ENCODE measurements at places on chromosomes 4 and X.

DNA sequence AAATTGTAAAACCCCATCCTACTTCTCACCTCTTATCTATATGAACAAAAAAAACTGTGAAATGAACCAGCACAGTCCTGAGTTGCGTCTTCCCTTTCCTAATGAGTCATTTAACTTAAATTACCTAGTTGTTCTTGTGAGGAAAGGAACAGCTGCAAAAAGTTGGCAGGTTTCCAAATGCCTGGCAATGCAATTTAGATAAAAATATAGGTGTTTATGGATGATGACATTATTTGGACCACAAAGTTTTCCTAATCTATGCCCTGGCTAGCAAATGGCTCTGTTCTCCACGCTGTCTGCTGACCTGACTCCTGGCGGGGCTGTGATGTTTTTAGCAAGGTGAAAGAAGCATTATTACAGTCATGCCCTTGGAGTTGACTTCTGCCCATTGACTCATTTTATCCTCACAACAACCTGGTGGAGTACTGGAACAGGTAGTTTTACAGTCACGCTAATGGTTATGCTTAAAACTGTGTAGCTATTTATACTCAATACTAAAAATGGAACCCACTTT lies 29.8 kb upstream of the RELL1 start:
- no peak for DNase-seq

DNA sequence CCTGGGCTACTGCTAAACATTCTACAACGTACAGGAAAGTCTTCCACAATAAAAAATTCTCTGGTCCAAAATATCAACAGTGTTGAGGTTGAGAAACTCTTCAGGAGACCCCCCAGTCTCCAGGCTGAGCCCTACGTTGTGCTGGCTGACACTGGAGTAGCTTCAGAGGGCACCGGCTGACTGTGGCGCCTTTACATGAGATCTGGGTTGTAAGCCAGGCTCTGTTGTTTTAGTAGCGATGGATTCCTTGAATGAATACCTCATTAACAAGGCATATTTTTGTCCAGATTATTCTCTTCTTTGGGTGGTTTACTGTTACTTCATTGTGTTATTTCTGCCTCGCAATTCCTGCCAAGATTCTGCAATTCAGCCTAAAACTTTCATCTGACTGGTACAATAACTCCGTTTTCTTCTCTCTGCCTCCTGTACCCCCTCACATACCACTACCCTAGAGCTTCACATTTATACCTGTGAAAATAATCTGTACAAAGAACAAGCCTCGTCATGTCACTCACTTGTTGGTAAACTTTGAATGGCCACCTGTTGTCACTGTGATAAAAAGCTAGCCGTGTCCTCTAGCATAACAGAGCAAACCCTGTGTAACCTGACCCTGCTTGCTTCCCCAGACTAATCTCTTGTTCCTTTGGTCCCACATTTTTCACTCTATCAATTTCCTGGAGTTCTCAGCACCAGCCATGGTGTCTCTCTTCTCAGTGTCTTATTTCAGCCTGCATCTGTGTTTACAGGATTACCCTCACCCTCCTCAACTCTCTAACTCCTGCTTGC lies 1476.1 kb upstream of the TENM3 start:
- DNase-seq, result no peak

DNA sequence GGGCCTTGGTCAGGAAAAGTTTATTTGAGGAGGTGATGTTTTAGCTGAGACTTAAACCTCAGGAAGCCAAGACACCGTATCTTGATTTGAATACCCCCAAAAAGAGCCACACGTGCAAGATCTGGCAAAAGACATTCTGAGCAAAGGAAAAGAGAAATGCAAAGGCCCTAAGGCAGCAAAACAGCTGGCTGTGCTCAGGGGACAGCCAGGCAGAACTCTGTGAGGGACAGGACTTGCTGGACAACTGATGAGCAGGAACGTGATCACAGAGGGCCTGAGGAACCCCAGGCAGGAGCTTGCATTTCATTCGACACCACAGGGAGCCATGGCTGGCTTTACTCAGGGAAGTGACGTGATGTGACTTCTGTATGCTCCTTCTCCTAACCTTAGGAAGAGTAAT lies 56.0 kb downstream of the OCRL start:
- DNase-seq, result no peak

GRCh38 chrX:17591741-17592110 lies 145.6 kb upstream of the SCML1 start:
- DNase-seq, result no peak

- no peak for DNase-seq
Measured at GRCh38 chr4:182339221-182339641, 96.0 kb downstream of the TENM3 start.

DNA sequence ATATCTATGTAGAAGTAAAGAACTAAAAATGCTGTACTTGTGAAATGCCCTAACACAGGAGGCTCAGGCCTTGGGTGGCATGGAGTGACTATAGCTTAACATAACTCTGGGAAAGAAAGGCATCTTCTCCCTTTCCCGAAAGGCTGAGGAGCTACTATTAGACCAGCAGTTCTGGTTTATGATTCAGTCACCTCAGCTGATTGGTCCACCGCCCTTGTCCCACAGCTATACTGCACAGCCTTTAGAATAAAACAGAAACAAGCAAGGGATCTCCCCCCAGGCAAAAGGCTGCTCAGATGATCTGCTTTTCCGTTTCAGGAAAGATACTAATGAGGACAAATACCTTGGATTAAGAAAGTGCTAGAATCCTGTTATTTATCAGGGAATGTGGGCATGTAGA lies 171.3 kb downstream of the SNCA start:
- no peak for DNase-seq

- no peak for DNase-seq
Measured at GRCh38 chr4:2591189-2591588, 54.7 kb downstream of the FAM193A start.

- DNase-seq, result no peak
Measured at GRCh38 chrX:130636277-130636676, 234.5 kb downstream of the RBMX2 start.

GRCh38 chrX:68867458-68868112 lies 38.8 kb downstream of the EFNB1 start:
- DNase-seq, result no peak

GRCh38 chrX:97117572-97117971 lies 233.9 kb downstream of the RPA4 start:
- no peak for DNase-seq

DNA sequence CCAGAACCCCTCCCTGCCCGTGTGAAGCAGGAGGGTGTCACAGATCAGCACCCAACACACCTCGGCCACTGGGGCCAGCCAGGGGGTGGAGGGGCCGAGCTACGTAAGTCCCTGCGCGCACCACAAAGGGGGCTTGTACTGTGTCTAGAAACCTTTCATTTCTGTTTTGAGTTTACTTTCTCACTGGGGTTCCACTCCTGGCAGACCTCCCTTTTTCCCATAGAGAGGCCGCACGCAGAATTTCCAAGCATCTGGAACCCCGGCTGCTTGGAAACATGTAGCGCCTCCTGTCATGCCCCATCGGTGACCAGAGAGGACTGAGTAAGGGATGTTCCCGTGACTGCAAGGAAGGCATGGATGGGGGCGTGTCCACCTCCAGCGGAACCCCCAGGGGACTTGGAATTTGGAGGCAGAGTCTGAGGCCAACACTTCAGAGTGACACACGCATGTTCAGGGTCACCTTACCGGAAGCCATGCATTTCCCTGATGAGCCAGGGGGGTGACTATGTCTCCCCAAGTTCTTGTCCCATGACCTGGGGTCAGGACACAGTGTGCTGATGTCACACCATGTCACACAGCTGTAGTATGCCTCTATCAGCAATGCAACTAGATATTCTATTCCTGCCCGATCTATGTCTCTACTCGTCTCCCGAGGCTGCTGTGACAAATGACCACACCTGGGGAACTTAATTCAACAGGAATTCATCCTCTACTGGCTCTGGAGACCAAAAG lies 105.3 kb downstream of the DHRSX start:
- DNase-seq, result no peak

GRCh38 chr4:73735231-73735630 lies 5.1 kb upstream of the CXCL8 start:
- DNase-seq, result no peak

DNA sequence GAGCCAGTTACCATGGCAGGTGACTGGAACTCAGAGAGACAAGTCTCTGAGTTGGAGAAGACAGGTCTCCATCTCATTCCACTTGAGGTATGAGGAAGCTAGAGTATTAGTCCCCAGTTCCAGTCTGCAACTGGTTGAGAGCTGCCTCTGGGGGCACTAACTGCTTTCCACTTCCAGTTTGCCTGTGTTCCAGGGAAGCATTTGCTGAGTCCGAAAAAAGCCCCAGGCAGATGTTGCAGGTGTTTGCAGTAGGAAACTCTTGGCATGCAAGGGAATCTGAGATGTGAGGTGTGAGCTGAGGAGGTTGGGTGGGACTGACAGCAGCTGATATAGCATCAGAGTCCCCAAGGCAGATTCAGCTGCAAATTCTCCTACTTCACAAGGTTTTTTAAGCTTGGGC lies 272.2 kb upstream of the CASK start:
- DNase-seq, result no peak

- DNase-seq, result no peak
Measured at GRCh38 chr4:70496231-70496630, 22.1 kb upstream of the AMTN start.

DNA sequence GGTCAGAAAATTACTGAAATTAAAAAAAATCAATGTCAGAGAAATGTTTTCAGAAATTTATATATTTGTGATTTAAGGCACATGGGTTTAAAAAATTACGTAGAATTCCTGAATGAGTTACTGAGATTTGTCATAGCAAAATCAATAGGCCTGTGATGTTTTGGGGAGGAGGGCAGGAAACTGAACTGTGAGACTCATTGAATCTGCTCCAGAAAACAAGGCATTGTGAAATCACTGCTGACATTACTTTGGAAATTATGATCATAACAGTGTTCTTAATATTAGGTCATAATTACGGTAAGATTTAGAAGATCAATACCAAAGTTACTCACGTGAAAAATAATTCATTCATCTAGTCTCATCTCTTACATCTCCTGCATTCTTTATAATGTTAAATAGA lies 5.3 kb downstream of the FGF5 start:
- no peak for DNase-seq

DNA sequence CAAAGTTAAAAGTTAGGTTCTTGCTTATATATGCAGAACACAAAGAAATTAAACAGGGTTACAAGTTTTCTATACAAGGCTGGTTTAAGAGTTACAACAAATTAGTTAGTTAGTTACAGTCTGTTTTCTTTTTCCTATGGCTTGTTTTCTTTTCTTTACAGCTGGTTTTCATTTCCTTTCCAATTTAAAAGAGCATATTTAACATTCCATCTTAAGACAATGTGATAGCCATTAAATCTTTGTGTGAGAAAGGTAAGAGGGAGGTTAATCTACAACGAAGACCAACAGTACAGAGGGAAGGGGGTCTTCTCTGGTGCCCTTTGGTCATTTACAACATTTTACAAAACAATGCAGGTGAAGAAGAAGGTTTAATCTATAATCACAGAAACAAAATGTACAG lies 290.6 kb downstream of the ZNF674 start:
- no peak for DNase-seq

- DNase-seq, result no peak
Measured at GRCh38 chr4:112075906-112076305, 69.3 kb upstream of the FAM241A start.

- no peak for DNase-seq
Measured at GRCh38 chr4:38724475-38724808, 58.3 kb downstream of the TLR10 start.

- no peak for DNase-seq
Measured at GRCh38 chr4:27791640-27792039, 931.0 kb downstream of the STIM2 start.

DNA sequence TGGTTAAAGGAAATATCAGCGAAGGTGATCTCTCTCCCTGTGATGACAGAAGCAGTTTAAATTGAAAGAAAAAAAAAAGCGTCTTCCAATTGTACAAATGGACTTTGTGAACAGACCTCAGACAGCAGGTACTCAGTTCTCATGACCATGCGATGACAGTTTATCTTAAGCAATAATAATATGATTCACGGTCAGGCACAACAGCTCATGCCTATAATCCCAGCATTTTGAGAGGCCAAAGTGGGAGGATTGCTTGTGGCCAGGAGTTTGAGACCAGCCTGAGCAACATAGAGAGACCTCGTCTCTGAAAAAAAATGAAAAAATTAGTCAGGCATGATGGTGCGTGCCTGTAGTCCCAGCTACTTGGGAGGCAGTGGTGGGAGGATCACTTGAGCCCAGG lies 51.0 kb downstream of the RELL1 start:
- no peak for DNase-seq

DNA sequence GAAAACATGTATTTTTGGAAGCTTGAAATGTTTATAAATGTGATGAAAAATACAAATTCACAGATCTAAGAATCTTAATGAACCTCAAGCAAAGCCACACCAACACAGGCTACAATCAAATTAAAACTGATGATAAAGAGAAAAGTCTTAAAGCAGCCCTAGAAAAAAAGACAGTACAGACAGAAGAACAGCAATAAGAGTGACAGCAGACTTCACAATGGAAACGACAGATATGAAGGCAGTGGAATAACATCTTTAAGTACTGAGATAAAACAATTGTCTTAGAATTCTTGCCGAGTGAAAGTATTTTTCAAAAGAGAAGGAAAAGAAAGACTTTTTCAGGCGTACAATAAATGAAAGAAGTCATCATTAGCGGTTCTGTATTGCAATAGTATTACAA lies 423.6 kb upstream of the LCORL start:
- no peak for DNase-seq

- no peak for DNase-seq
Measured at GRCh38 chr4:911221-911751, 20.8 kb downstream of the GAK start.

GRCh38 chrX:57771689-57772088 lies 91.6 kb upstream of the NLRP2B start:
- no peak for DNase-seq

GRCh38 chr4:180950377-180950776 lies 1292.8 kb upstream of the TENM3 start:
- DNase-seq, result no peak

GRCh38 chrX:8274170-8274569 lies 103.1 kb upstream of the VCX2 start:
- no peak for DNase-seq

DNA sequence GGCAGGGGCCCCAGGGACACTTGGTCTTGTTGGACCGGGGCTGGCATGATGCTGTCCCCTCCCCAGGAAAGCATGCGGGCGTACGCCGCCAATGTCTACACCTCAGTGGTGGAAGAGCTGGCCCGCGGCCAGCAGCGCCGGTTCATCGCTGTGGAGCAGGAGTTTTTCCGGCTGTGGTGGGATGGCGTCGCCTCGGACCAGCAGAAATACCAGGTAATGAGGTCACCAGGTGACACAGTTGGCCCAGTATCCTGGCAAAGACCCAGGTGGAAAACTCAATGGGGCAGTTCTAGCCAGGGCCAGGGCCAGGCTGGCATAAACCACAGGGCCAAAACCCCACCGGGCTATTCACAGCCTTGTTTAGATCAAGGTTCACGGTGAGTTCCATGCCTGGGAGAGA lies 1.5 kb downstream of the MAN2B2 start:
- DNase-seq, result no peak

DNA sequence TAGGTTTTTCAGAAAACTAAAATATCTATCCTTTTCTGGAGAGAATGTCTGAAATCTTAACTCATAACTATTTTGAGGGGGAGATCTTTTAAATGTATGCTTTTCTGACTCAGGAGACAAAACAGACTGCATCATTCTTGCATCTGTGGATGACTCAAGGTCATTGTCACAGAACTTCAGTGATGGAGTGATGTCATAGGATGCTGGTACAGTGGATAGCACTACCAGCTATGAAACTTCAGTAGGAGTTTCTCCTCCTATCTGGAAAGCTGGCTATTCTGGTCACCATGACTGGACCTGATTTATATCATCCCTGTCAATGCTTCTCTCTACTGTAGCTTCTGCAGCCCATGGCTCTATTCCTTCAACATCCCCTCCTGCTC lies 50.3 kb downstream of the PARM1 start:
- DNase-seq, result no peak

GRCh38 chr4:169025184-169025583 lies 15.1 kb upstream of the CBR4 start:
- DNase-seq, result no peak

Data from HS-27A (cell line).